ENCODE measurements at places on chromosomes 16 and 17. TPM values are rescaled to one million over a fixed set of nuclear protein-coding genes. Genes with fewer than 3 reads are reported as not detected.

DNA sequence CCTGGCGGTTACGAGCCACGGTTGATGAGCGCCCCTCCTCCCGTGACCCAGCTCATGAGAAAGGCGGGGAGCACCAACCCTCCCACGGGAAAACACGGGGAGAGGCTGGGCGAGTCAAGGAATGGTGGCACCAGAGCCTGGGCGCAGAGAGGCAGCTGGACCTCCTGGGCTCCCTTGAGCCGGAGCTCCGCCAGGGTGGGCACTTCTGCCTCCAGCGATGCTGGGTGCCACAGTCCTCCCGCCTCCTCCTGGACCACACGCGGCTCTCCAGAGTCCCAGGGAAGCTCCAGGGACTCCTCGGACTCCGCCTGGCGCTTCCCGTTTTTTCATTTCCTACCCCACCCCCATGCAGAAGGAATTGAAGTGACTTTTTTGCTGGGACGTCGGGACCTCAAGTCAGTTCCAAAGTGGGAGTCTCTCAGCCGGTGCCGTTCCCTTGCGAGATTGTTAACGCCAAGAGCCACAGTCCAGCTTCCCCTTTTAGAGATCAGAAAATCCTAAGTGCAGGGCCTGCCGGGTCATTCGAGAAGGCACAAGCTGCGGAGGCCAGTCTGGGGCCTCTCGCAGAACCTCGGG is 6.6 kb upstream of the CBX8 start:
- no peak for DNase-seq

DNA sequence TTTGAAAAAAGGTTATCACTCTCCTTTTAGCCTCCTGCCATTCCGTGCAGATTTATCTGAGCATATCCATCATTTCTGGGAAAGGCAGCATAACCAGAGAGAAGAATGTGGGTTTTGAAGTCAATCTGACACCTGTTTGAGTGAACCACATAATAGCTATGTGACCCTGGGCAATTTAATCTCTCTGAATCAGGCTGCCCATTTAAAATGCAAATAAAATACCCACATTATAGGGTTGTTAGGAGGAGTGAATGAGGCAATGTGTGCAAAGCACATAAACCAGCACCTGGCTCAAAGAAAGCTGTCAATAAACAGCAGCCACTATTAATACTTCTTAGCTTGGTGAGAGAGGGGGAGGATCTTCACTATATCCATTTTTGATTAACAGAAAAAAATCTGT is 88.0 kb downstream of the CACNG1 start:
- DNase-seq: no peak

SLX1A gene
- 45.0 TPM for total RNA-seq

KRT28 gene
- not detected for total RNA-seq

DNA sequence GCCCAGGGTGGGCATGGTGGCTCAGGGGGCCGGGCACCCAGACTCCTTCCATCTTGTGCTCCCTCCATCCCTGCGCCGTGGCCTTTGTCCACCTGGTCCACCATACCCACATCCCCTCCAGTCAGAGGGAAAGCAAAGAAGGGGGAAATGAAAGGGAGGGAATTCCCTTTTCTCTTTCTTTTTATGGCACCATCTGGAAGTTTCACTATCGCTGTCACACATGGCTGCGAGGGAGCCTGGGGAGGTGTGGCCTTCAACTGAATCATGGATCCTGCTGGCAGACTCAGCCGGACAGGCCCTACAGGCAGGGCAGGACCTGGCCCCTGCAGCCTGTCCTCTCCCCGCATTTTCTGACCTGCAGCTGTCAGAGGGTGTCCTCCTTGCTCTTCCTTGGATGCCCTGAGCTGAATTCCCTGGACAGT is 6.2 kb downstream of the SLC12A3 start:
- DNase-seq: peak; percentile 10

- peak; percentile 21 for DNase-seq
These were observed 387 bp upstream of the SLC38A8 start for GRCh38 chr16:84042879-84043485.

GRCh38 chr17:80106176-80106575 is 4.8 kb downstream of the GAA start:
- no peak for DNase-seq

NEUROD2 gene
- not detected for total RNA-seq

DNA sequence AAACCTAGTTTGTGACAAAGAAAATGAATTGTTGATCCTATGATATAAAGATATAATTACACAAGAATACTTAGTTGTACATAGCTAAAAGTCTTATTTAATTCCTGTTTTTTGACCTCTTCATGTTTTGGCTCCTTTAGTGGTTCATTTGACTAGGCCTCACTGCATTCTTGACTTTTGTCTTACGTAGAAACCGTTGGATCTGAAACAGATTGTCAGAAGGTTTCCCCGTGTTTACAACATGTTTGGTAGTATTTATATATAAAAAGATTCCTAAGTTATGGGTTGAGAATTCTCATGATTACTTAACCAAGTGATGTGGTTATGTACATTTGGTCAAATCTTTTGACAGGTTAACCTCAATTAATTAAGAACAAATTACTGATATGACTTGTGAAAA is 162.8 kb downstream of the BCAS3 start:
- no peak for DNase-seq

SETD6 gene
- 46.8 TPM for total RNA-seq

DNA sequence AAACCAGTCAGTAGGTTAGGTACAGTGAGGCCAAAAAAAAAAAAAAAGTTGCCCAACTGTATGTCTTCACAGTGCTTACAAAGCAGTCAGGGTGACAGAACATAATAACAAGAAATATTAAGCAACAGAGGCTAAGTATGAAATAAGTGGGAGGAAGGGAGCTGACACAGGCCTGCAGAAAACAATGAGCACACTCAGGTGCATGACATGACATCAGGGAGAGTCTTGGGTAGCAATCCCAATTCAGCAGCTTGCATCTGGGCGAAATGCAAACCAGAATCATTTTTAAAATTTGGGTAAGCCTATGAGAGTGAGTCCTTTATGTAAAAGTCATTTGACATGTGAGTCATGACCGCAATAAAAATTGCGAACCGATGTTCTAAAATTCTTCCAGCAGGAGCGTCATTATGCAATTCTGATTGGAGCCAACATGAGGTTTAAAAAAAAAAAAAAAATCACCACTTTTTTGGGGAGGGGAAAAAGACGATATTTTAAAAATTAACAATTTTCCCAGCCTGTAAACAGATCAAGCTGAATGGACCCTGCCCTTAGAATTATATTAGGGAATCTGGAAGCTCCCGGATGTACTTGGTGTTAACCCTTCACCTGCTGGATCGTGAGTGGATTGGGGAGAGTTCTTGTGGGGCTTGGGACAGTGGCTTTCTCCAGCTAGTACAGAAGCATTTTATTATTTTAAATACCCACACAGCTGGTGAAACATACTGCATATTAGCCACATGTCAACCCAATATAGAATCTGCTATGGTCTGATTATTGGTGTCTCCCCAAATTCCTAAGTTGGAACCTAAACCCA is 127.9 kb downstream of the NPIPB5 start:
- DNase-seq: no peak

DNA sequence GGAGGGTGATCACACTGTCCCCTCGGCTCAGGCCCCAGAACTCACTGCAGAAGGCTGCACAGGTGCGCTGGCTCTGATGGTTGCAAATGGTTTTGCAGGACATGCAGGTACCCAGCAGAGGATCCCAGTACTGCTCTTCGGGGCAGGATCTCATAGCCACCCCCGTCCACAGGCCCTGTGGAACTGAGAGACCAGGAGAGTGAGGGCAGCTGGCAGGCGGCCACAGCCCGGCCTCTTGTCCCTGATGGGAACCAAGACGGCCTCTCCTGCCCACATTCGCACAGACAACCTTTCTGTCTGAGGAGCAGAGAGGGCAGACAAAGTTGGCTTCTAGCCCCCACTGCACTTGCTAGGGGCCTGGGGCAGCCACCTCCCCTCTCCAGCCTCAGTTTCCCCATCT is 19.5 kb downstream of the TNFRSF13B start:
- no peak for DNase-seq

DNA sequence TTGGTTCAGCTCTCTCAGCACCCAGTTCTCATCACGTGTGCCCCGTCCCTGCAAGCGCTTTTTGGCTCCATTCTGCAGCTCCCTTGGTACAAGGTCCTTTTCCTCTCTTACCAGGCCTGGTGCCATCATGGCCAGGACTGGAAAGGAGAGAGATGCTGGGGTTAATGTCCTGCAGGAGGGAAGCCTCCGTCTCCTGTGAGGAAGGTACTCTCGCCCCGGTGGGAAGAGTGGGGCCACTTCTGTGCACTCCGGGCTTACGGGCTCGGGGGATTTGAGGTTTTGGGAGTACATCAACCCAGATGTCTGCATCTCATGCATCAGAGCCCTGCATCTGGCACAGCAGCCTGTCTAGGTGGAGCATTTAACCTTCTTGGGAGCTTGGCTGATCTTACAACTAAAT is 10.1 kb downstream of the CTRB2 start:
- no peak for DNase-seq

GRCh38 chr17:556431-556995 is 158.1 kb downstream of the VPS53 start:
- DNase-seq: no peak

DNA sequence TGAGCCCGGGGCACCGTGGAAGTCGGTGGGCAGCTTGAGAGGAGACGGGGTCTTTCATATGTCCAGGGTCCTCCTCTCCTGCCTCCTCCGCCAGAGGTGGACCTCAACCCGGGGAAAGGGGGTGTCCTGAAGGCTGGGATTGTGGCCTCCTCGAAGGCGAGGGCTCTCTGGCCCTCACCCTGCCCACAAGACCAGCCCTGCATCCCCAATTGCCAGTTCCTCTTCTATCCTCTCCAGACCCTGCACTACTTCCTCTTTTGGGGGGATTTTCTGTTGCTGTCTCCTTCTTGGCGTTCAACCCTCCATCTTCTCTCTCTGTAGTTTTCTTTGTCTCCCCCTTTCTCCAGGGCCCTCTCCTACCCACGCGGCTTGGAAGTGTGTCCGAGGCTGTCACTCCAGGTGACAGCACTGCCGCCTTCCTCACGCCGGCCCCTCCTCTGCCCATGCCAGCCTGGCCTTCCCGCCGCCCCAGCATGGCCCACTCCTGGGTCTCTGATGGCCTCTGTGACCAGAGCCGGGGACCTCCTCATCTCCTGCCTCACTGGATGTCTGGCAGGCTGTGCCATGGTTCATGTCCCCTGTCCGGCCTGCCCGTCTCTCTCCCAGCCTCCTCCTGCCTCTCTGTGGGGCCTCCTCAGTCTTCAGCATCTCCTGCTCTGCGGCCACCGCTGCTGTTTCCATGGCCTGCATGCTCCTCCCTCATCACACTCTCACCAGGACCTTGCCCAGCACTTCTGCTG is 2.4 kb upstream of the ITGAX start:
- no peak for DNase-seq

GRCh38 chr16:46843898-46844642 is 13.1 kb upstream of the C16orf87 start:
- DNase-seq: no peak

SLC6A2 gene
- total RNA-seq: not detected

- DNase-seq: peak; percentile 48
These were observed 524 bp downstream of the EFTUD2 start for GRCh38 chr17:44898768-44899073.

DNA sequence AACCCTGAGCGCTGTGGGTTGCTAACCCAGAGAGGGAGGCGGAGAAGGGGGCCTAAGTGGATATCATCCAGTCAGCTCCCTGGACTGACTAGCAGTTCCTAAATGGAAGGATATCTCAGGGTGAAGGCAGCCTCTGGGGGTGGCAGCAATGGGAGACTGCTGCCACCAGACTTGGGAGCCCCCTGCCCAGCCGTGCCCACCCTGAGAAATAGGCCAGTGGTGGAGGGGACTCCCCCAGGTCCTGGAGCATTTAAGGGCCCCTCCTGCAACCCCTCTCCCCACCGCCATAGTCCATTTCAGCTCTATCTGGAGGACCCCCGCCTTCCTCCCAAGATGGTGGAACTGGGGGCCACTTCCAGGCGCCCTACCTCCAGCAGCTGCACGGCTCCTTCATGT is 8.4 kb downstream of the TSPOAP1 start:
- DNase-seq: no peak

- peak; percentile 84 for DNase-seq
These were observed 4.0 kb upstream of the RPL38 start for GRCh38 chr17:74199306-74200092.

GRCh38 chr17:7838090-7839075 is 4.4 kb downstream of the KDM6B start:
- no peak for DNase-seq

DNA sequence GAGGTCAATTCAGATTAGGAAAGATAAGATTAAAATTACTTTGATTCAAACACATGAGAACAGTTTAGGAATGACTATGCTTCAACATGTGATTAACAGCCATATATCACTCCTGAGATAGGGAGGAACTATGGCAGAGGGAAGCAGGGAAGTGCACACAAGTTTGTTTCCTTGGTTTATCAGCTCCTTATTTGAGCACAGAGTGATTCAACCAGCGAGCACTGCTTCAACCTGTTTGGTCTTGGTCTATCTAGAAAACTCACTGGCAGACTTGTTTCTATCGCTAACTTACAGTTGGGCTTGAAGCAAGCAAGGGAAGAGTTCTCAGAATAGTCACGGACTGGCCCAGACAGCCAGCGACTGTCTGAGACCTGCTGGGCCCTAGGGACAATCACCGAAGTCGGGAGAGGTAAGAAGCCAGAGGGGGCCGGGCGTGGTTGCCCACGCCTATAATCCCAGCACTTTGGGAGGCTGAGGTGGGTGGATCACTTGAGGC is 23.5 kb downstream of the TUBG1 start:
- no peak for DNase-seq

GRCh38 chr16:15598648-15599190 is 44.2 kb downstream of the MARF1 start:
- DNase-seq: no peak

CCDC78 gene
- 12.5 TPM for total RNA-seq

UTS2R gene
- not detected for total RNA-seq

GRCh38 chr16:27819881-27820610 is 243.5 kb downstream of the GSG1L start:
- DNase-seq: no peak

DNA sequence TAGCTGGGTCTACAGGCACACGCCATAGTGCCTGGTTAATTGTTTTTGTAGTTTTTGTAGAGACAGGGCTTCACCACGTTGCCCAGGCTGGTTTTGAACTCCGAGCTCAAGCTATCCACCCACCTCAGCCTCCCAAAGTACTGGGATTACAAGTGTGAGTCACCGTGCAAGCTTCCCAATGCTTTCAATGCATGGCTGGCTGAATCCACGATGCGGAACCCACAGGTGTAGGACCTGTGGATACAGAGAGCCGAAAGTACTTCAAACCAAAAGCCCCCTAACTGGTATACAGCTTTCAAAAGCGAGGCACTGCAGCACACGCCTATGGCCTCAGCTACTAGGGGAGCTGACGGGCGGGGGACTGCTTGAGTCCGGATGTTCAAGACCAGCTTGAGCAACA is 44.8 kb downstream of the METTL16 start:
- no peak for DNase-seq

DNA sequence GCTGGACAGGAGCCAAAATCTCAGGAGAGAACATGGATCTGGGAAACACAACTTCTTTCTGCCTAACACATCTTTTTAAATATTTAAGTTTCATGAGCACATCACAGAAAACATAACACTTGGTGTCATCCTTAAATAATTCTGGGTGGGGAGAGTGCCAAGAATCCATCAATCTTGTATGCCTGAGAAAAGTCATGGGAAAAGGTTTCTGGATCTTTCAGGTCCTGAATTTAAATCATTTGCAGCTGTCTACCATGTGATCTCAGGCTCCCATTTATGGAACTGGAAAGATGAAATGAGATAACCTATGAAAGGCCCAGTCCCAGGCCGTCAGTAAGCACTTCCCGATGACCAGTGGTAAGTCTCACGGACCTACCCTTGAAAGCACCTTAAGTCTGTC is 15.1 kb downstream of the CDH11 start:
- no peak for DNase-seq
